NCI-H748 treated with DMSO at 0.1 percent for 48 hours (cell line): ENCODE measurements at places on chromosomes 3 and 15.

DNA sequence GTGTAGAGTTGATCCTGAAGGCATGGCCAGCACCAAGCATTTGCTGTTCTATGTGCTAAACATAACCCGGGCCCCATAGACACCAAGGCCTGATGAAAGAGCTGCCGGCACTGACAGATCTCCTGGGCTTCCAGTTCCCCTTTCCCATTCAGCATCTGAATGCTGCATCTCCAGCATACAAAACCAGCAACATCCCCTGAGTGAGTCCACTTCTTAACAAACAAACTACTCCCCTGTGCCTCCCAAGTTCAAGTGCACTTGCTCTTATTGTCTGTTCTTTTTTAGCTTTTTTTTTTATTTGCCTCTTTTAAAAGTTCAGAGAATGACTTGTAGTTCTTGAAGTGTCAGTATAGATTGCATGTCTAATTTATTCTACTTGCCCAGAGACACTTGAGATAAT, 156.0 kb downstream of the EDEM1 start:
- DNase-seq = no peak

DNA sequence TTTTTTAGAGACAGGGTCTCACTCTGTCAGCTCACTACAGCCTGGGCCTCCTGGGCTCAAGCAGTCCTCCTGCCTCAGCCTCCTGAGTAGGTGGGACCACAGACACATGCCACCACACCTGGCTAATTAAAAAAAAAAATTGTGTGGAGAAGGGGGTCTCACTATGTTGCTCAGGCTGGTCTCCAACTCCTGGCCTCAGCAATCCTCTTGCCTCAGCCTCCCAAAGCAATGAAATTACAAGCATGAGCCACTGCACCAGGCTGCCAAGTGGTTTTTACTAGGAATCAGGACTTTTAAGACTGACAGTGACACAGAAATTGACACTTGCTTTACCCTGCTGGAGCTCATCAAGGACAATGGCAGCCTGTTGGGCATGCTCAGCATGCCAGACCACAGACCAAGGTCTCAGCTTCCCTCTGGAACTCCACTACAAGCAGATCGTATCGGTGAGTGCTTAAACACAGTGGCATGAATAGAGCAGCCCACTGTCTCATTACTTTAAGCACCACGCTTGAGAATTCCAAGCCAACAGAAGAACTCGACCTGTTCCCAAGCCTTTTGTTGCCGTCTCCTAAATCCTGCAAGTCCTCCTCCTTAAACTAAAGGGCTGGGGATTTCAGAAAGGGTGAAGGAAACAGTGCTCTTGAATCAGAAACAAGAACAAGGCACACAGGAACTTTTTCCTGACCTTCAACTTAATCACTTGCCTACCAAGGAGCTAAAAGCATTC, 41.4 kb downstream of the EOMES start:
- DNase-seq = no peak

DNA sequence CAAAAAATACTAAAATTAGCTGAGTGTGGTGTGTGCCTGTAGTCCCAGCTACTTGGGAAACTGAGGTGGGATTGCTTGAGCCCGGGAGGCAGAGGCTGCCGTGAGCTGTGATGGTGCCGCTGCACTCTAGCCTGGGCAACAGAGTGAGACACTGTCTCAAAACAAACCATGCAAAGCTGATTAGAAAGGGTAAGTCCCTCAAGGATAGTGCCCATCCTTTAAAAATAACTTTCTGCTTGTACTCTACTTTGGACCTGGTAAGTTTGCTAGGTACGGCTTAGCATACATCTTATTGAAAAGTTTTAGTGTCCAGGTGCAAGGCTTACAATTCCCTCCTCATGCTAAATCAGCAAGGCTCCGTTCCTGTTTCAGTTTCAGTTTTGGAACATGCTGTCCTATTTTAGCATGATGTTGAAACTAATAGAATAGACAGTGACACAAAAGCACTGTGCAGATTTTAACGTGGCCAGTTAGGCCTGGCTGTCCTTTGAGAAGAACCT, 21.4 kb downstream of the FEM1B start:
- DNase-seq = no peak

DNA sequence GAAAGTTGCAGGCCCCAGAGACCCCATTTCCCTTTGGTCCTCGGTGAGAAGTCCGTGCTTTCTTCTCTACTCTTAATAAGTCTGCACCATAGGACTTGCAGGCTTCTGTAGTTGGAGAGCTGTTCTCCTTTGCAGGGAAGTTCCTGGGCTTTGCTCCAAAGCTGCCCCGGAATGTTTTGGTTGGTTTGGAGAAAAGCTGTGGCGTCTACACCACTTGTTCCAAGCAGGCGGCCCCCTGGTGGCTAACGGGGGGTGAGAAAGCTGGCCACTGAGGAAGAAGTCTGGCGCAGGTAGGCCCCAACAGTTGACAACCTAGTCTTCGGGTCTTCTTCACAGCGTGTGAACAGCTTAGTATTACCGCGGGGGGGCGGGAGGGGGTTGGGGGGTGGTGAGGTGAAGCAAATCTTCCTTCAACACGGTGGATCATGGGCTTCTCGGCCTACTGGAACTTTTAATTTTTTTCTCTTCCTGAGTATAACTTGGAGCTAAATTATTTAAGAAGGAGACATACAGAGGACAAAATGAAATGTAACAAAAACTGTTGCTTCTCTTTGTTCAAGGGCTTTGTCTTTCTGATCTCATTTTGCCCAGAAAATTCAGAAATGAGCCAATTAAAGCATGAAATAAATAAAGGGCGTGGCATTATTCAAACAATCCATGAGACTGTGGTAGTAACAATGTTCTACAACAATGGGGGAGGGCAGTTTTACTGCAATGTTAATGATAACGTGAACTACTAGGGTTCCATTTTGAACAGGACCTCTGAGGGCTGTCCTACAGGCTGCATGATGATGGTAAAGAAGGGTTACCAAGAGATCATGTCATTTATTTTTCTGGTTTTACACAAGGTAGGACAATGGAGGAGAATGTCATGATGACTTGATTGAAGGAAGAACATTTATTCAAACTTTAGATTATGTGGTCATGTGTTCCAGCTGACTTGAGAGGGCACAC, 2.2 kb upstream of the THRB start:
- peak; percentile 4 for DNase-seq

DNA sequence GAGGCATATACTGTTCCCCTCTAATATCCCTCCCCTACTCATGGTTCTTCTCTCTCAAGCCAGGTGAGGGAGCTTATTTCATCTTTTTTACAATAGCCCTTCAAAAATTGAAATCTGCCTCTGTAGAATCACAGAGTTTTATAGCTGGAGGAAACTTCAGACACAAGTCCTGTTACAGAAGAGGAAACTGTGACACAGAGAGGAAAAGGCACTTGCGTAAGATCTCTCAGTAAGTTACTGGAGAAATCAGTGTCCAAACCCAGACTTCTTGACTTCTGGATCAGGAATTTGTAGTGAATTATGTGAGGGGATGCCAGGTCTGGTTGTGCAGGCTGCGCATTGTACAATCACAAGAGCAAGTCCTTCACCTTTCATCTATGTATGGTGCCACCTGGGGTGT, 4.6 kb downstream of the FGD5 start:
- DNase-seq = no peak
